ENCODE measurements at places on chromosomes 4 and X.

DNA sequence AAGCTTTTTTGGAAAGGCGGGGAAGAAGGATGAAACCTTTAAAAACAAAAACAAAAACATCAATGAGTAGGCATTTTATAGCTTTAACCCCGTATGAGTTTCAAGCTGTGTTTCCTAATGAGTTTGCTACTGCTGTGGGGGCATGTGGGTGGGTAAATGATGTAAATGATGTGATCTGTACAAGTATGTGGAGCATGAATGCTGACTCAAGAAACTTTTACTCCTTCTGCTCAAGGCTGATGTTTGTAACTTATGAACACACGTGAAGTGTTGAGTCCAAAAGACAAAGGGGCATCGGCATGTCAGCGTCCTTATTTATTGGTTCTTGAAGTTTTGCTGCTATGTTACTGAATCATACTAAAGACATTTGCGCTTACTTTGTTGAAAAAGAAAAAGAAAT is 76.9 kb downstream of the CLCN4 start:
- DNase-seq: no peak

GRCh38 chr4:145886871-145887240 is 51.8 kb downstream of the ZNF827 start:
- no peak for DNase-seq

DNA sequence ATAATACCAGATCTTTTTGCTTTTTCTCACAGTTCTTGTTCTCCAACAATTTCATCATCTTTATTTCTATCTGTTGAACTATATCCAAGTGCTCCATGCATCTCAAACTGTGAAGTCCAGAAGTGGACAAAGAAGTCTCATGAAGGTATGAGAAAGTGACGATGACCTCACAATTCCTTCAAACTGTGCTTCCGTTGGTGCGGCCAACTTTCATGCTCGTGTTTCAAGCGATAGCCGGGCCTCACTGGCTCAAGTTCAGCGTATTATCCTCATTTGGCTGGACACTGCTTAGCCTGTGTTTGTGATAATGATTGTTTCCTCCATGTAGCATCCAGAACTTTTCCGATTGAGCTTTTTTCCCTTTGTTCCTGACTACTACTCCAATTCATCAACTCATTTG is 143.1 kb downstream of the PALLD start:
- DNase-seq: no peak

DNA sequence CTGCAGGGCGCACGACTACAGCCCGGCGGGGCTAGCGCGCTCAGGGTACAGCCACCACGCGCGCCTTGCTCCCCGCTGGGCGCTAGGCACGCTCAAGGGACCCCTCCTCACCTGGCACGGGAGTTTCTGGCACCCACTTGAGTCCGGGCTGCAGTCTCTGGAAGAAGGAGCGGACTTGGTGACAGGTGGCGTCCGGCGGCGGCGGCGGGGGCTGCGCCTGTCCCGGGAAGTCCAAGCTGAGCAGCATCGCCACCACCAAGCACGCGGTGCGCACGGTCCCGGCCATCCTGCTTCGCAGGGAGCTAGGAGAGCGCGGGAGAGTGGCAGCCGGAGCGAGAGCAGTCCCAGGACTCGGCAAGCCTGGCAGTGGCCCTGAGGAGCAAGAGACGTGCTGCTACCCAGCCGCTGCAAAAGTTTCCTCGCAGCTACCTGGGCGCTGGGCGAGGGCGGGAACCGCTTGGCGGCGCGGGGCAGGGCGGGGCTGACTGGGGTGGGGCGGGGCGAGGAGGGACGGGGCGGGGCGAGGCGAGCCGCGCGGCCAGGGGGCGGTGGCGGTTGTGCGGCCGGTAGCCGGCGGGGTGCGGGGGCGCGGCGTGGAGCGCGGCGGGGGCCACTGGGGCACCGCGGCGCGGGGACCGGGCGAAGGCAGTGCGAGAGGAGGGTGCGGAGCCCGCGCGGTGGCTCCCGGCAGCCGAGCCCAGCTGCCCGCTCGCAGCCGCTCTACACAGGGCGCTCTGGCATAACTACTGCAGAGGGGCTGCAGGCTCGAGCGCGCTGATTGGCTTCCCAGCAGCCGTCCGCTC is at the start of gene GPC3:
TSS of gene GPC3 (minus strand) at position 431 of the 803 bp plus-strand sequence.
- DNase-seq: peak; percentile 28

- no peak for DNase-seq
Observed at GRCh38 chrX:132209527-132209926, 9.7 kb downstream of the RAP2C start.

DNA sequence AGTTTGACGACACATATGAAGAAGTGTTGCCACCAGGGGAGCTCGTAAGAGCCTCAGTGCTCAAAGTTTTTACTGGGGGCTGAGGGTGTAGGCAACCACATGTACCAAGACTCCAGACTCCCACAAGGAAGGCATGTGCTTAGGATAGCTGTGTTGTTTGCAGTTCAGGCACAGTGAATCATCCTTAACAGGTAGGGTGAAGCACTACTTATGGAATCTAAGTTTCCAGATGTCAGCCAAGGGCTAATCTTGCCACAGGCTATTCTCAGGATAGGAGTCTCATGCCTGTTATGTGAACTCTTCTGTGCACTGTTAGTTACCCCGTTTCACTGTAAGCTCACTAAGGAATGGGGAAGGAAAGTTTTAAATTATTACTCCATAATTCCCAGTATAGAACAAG is 202.6 kb downstream of the TMA16 start:
- no peak for DNase-seq

GRCh38 chr4:5340991-5341451 is 289.7 kb downstream of the STK32B start:
- DNase-seq: no peak

DNA sequence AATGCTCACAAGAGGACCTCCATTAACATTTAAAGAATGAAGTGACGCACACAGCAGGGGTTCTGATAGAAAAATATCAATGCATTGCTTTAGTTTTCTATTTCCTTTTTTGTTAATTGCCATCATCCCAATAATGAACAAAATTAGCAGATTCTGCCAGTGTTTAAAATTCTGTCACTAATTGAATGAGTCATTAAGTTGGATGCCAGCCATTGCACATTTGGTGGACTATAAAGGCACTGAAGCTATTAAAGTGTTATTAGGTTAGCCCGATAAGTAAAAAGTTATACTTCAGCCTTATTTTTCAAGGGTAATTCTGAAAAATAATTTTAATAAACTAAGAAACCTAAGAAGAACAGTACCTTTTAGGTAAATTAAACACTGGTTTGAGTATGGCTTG is 53.1 kb downstream of the MAP3K15 start:
- no peak for DNase-seq

- no peak for DNase-seq
Observed at GRCh38 chrX:56793112-56793430, 64.0 kb downstream of the NBDY start.

DNA sequence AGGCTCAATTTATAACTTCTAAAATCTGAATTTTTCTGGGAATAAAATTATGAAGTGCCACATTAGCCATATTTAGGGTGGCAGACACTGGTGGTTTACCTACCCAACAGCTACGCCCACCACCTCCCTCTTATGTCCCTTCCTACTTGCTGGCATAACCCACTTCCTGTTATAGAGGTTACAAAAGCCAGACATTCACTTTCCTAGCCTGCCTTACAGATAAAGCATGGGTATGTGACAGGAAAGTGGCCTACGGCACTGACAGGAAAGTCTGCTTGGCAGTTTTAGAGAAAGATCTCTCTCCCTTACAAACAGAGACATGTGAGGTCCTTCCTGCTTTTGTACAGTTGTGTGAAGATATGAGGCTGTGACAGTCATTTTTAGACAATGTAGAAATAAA is 12.4 kb downstream of the DDX53 start:
- DNase-seq: no peak

Data from NCI-H1930 (cell line).